ENCODE measurements at places on chromosomes 12 and 14. TPM values are rescaled to one million over a fixed set of nuclear protein-coding genes. Genes with fewer than 3 reads are reported as not detected.

- DNase-seq, result no peak
Measured at GRCh38 chr14:75373616-75374015, 54.2 kb upstream of the JDP2 start.

GRCh38 chr14:82886670-82887069, 1353.0 kb upstream of the SEL1L start:
- no peak for DNase-seq

DNA sequence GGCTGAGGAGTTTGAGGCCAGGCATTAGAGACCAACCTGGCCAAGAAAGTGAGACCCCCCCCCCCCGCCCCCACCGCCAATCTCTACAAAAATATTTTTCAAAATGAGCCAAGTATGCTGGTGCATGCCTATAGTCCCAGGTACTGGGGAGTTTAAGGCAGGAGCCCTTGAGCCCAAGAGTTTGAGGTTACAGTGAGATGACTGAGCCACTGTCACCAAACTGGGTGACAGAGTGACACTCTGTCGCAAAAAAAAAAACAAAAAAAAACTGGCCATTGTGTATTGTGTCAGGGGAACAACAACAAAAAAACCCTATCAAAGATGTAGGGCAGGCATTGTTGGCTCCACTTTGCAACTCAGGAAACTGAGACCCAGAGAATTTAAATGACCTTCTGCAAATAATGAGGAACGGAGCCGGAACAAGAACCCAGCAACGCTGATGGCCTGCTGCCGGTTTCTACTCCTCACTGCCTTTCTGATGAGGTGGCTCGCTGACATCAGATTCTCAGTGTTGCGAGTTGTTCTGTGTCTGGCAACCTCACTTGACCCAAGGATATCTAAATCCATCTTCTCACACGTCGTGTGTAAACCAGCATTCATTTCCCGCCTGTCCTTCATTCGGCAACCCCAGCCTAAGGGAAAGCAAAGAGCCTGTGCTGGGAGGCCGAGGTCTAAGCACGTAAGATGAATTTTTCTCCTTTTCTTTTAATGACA, 195.2 kb upstream of the CRY1 start:
- no peak for DNase-seq

DNA sequence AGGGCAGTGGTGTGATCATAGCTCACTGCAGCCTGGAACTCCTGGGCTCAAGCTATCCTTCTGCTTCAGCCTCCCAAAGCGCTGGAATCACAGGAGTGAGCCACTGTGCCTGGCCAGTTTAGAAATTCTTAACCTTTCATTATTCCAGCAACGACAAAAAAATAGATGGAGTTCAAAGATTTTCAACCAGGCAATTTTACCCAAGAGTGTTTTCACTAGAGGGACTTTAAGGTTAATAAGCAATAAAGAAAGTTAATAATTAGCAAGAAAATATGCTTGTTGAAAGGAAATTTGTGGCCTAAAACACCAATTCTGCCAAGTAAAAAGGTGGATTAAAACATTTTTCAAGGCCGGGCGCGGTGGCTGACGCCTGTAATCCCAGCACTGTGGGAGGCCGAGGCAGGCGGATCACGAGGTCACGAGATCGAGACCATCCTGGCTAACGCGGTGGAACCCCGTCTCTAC, 14.8 kb downstream of the CDKL1 start:
- no peak for DNase-seq

DNA sequence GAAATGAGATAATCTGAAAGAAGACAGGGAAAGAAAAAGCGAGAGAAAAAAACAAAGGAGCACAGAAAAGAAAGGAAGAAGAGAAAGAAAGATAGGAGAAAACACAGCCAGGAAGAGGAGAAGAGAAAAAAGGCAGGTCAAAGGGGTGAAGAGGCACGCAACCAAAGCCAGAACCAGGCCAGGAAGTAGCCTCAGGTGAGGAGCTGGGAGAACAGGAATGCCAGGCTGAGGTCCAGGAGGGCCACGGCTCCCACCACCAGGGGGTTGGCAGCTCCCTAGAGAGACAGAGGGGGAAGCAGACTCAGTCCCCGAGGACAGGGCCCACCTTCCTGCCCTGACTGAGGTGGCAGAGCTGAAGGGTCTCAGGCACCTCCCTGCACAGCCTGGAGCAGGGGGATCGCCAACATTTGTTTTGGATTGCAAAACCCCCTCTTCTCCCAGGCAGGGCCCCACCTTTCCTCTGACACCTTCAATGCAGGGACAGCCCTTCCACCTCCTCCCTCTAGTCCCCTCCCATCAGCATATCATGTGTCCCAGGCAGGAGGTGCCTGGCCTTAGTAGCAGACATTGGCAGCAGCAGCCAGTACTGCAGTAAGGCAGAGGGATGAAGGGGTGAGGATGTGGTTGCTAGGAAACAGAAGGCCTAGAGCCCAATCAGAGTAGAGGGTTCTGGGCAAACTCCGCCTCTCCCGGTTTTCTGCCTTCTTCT, 2.0 kb upstream of the AP1G2 start:
- DNase-seq, result no peak

GRCh38 chr12:84791444-84791843, 121.2 kb downstream of the SLC6A15 start:
- DNase-seq, result no peak

The C12orf56 gene
- 0.17 TPM for total RNA-seq

GRCh38 chr14:91867316-91867988, at the start of gene TC2N:
Gene TC2N, minus strand, starts transcription at chr14:91867536. Its CDS starts 53,767 bp downstream, at chr14:91813769.
- no peak for DNase-seq

DNA sequence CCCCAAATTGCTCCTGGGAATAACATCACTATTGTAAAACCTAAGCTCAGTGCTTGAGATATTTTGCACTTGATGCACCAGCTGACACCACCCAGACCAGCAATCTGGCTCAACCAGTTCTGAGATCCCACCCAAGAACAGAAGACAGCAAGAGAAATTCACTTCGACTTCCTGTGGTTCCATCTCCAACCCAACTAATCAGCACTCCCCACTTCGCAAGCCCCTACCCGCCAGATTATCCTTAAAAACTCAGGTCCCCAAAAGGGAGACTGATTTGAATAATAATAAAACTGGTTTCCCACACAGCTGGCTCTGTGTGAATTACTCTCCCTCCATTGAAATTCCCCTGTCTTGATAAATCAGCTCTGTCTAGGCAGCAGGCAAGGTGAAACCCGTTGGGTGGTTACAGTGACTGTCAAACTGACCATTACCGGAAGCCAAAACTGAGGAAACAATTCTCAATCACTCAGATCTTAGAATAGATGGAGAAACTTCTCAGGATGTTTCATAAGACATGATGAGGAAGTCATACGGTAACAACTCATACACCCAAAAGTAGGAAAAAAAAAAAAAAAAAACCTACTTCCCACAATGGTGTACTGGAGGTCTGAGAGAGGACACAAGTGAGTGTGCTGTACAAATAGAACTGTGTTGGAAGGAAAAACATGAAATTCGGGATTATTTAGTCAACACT, 92.4 kb downstream of the TMTC1 start:
- DNase-seq, result no peak

All from T-helper 17 cell (primary cell).